Kidney capillary endothelial cell (primary cell): ENCODE measurements at places on chromosomes 2 and 18.
A peak's percentile ranks its signal among the peaks of the same experiment; 100 is the strongest.

GRCh38 chr2:197803033-197803444, 1.4 kb upstream of the PLCL1 start:
- peak; percentile 82 for DNase-seq

DNA sequence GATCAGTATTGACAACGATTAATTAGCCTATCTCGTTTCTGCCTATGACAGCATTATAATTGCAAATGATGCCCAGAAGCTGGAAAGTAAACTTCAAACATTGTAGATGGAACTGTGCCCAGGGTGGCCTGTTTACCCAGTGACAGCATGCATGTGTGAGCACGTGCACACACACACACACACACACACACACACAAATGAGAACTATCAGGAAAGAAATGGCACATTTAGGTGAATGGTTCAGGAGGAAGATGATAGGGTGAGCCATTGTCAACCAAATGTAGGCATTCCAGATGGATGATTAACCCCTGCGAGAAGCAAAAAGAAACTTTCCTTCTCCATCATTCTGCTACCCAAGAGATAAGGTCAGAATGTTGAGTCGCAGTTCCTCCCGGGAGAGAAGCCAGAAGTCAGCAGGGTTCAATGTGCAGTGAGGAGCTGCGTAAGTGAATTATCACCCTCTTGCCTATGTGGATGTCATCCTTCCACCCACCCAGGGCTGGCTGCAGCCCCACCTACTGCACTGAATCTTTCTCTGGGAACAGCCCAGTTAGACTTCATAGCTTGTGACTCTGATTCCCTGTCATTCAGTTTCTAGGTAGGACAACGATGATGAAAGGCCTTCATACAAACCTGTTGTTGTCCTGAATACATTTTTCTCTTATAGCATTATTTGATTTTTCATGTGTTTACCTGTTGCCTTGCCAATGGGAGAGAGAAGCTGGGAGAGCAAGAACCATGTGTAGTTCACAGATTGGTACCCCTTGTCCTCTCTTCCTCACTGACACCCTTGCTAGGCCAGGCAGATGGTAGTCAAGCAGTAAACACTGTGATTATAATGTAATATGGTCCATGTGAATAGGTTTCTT, 3.5 kb upstream of the APOB start:
- DNase-seq = peak; percentile 27

GRCh38 chr2:117977696-117978095, 36.2 kb downstream of the CCDC93 start:
- no peak for DNase-seq

DNA sequence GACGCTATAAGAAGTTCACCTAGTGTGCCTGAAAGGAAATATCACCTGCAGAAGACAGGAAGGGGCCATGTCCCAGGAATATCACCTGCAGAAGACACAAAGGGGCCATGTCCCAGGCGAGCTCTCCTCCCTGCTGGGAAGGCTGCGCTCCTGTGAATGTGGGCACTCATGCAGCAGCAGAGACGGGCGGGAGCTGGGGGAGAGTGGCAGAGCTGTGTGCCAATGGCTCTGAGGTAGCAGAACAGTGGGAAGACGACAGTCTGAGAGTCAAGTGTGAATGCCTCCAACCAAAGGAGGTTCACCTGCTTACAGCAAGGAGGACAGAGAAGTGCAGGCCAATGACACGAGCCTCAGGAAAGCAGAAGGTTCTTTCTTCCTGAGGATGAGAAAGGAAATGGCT, 117.9 kb upstream of the SALL3 start:
- DNase-seq = no peak

DNA sequence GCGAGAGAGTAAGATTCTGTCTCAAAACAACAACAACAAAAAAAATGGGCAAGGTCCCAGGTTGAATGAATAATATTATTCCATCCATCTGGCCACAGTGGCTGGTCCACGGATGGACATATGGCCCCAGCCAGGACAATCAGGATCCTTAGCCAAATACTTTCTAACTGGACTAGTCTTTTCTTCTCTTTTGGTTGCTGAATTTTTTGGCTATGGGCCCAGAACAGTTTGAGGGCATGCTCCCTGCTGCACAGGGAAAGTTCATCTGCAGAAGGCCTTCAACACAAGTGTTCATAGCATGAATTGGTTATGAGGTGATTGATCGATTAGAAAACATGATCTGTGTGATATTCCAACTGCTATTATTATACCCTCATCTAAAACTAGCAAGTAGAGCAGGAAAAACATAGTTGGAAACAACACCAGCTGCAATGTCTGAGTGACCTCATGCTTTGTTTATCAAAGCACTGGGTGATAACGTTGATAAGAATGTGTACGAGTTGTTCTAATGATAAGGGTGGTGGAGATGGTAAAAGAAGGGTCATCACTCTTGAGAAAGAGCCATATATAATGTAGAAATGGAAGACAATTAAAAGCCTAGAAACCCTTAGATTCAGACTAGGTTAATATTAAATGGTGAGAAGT, 47.8 kb upstream of the RNF103 start:
- no peak for DNase-seq

DNA sequence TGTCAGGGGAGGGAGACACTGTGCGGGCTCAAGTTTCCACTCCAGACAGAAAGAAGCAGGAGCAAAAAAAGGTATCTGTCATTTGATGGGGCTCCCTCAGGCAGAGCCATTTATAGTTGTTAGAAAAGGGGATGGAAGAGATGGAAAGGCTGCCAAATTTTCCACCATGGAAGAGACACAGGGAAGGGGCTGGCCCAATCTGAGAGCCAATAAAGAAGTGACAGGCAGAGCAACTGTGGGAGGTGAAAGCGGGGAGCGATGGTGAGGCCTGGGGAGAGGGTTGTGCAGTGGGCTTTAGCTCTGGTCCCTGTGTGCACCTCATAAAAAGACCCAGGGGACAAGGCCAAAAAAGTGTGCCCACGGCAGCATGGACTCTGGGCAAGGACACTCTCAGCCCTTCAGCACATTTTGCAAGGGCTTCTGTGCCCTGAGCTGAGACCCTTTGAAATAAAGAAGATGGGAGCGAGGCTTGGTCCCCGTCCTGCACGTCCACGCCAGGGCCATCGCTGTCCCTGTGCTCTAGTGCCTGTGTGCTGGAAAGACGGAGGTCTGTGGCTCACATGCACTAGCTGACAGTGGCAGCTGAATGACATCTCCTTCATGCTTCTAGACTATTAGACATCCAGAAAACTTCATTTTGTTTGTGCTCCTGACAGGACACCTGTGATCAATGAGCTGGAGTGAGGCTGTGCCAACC, 456.7 kb upstream of the HS6ST1 start:
- DNase-seq = no peak

- no peak for DNase-seq
Observed at GRCh38 chr18:49071778-49072177, 121.0 kb upstream of the SMAD7 start.

DNA sequence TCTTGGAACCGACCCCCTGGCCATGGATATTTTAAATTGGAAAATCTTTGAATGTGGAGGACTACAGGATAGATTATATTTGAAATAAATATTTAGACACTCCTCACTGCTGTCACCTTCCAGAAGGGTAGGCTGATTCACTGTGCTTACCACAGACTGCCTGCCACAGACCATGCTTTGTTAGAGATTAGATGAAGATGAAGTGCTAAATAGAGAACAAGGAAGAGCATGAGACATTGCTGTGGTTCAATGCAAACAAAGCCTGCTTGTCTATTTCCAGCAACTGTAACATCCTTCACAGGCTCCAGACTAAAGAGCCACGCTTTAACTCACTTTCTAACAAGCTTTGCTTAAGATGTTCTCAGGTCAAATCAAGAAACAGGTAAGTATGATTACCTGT, 81.0 kb upstream of the TMEM17 start:
- no peak for DNase-seq

DNA sequence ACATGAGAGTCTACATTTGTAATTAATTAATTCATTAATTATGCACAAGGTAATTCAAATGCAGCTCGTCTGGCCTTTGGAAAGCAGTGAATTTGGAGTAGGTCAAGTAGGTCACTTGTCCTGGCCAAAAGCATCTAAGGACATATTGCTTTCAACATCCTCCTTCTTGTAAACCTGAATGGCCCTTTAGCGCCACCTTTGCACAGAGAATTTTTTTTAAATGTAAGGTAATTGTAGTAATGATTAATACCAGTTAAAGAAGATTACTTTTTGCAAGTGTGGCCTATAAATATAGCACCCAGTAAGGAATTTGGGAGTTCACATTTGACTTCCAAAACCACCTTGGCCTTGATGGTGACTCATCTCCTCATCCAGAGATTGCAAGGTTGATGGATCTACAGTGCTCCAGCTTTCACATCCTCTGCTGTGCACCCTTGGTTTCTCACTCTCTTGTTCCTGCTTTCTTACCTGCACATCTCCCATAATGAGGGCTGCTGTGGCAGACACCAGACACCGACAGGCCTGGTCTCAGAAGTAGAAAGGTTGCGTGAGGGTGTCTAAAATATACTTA, 481.7 kb downstream of the TGIF1 start:
- DNase-seq = no peak

GRCh38 chr2:47346-47725, 1.0 kb upstream of the FAM110C start:
- no peak for DNase-seq

DNA sequence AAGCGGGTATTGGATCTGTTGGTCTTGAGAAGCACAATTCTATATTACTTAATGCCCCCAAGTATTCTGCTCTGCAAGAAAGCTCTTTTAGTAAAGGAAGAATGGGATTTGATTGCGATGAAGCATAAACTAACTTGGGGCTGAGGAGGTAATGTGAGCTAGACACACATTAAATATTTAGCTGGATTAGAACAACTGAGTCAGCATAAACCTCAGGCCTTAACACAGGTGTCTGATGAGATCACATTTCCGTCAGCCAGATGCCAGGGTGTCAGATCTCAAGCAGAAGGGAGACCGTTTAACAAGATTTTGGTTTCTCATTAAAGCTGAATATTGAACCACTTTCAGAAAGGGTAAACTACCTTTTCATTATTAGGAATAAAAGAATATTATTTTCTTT, 94.5 kb downstream of the GYPC start:
- DNase-seq = no peak

DNA sequence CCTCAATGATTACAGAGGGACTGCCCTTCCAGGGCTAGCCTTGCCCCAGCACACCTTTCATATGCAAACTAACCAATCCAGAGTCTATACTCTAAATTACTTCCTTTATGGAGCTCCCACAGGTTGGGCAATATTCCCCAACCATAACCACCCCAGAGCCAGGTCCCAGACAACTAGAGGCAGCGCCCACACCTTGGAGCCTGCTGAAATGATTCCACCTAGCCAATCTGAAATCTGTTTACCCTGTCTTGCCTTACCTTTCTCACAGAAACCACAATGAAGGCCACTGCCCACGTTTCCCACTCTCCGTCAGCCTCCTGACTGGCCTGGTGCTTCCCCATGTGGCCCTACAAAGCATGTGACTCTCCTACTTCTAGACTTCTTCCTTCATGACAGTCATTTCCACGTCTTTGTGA, 62.0 kb downstream of the REEP1 start:
- no peak for DNase-seq

GRCh38 chr2:160507046-160507407, 13.4 kb upstream of the RBMS1 start:
- DNase-seq = no peak

DNA sequence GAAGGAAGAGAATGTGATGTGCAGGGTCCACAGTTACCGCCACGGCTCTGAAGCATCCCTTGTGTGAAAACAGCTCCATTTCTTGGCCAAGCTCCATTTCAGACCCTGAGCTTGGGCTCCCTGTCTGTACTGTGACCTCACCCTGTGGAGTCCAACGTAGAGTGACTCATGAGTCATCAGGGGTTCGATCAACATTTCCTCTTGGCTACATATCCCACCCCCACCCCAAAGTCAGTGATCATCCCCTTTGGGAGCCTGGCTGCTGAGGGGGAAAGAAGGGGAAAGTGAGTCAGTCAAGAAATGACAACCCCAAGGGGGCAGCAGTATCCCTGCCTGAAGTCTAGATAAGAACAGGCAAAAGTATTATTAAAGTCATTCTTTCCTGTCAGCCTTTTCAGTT, 62.2 kb downstream of the PAPOLG start:
- peak; percentile 29 for DNase-seq

DNA sequence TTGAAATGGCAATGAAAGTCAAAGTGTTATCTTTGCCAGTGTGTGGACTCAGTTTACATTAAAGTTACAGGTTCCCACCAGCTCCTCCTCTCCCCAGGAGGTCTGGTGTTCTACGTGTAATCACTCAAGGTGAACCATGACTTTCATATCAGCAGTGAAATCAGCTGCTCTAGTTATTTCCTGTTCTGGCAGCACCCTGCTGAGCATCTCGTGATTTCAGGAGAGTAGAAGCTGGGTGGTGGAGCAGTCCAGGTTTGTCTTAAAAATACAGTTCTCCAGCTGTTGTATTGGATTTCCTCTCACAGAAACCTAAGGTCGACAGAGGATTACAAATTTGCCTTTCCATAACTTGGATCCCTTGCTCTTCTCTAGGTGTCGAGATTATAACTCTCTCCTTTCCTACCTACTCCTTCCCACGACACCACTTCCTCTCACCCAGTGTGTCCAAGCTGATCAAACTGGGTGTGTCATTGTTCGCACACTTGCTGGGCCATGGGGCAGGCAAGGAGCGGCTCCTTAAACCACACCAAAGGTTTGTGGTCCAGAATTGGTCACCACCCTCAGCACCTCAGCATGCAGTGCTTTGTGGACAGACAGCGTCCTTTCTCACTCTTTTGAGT, 13.0 kb upstream of the ARHGAP25 start:
- no peak for DNase-seq

GRCh38 chr2:236333417-236334121, 69.4 kb upstream of the ASB18 start:
- DNase-seq = no peak

DNA sequence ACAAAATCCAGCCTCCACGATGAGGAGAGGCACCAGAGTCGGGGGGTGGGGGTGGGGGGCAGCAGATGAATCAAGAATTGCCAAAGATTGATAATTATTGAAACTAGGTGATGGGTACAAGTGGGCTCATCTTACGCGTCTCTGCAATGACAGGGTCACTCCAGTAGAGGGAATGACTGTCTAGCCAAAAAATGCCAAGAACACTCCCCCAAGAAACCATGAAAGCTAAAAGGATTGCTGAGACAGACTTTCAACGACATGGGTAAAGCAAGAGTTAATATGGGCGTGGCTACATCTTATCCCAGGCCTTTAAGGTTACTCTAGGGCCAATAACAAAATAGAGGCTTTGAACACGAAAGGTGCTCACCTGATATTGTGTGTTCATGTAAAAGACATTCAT, 86.5 kb downstream of the STK39 start:
- no peak for DNase-seq

DNA sequence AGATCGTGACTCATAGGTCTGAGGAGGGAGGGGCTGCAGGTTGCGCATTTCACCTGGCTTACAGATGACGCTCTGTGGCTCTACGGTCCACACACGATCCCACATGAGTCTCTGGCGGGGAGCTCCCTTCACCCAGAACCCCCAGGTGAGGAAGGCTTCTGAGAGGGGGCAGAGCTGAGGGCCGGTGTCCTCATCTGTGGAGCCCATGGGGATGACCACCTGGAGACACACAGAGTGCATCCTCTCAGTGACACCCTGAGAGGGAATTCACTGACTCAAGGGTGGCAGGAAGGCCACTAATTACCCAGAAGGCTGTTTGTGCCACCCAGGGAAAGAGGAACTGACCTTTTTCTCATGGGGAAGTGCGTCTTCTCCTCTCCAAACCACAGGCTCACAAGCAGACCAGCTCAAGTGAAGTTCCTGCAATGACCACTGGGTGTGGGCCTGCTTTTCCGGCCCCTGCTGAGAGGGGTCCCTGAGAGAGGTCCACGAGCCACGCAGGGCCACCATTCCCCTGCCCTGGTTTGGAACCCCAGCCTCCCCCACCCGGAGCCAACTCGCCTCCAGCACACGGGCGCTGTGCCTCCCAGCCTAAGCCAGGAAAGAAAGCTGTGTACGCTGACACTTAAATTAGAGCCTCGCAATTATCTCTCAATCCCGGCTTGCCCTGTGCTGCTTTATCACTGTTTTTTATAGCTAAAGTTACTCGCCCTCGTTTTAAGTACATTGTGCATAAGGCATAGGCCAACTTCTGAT, 114.1 kb downstream of the BCL11A start:
- DNase-seq = no peak
